ENCODE measurements at places on chromosomes 11 and 22. TPM values are rescaled to one million over a fixed set of nuclear protein-coding genes. Genes with fewer than 3 reads are reported as not detected.

Gene APOA1
- not detected for total RNA-seq

Gene SYNGR1
- 14.9 TPM for total RNA-seq

Gene MRGPRG
- not detected for total RNA-seq

Gene DNAJB13
- not detected for total RNA-seq

GRCh38 chr11:58564231-58564630 is 11.4 kb downstream of the LPXN start:
- DNase-seq, result no peak

- peak; percentile 60 for DNase-seq
Observed at GRCh38 chr11:44589301-44589700, 23.8 kb downstream of the CD82 start.

GRCh38 chr22:35368386-35368785 is 12.5 kb upstream of the HMOX1 start:
- DNase-seq, result no peak

DNA sequence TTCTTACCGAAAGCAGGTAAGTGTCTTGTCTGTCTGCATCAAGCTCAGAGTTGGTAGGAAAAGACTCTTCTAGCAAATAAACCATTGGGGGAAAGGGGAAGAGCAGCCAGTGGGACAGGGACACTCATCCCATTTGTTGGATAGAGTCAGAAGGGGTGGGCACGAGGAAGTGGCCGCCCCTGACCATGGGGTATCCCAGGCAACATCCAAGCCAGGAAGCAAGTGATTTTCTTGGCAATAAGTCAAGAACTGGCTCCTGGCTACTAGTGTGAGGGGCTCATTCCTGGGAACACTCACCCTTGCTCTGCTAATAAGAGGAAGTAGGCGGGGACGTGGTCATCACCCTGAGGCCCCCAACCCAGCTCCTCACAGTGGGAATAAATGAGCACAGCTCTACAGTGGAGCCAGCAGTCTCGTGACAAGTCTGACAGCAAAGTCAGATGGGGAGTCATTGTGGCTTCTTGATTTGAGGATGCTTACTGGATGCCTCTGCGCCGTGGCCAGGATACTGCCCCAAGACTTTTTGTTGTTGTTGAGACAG is 6.7 kb downstream of the SLC25A18 start:
- peak; percentile 65 for DNase-seq

DNA sequence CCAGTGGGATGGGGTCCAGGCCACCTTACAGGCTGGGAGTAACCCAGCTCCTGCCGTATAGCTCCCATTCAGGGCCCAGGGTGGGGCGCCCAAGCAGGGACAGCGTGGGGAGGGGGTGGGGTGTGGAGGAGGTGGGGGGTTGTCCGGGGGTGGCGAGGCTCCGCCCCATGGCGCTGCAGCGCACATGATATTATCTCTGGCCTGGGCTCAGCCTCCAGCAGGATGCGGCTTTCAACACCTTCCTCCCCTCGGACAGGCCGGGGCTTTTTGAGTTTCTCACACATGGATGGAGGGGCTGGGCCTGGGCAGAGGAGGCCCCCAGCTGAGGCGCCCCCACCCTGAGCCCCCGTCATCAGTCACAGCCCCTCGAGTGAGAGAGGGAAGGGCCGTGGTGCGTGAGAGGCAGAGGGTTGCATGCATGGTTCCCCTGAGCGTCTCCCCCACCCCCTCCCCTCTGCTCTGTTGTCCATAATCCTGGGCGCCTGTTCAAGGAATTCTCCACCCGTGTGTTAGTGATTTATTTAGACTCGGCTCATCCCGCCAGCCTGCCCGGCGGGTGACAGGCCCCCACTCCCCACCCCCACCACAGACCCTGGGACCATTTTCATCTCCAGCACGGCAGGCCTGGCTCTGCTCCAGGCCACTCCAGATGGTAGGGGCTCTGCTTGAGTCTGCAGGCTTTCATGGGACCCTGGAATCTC is 44.9 kb downstream of the WNT11 start:
- no peak for DNase-seq

DNA sequence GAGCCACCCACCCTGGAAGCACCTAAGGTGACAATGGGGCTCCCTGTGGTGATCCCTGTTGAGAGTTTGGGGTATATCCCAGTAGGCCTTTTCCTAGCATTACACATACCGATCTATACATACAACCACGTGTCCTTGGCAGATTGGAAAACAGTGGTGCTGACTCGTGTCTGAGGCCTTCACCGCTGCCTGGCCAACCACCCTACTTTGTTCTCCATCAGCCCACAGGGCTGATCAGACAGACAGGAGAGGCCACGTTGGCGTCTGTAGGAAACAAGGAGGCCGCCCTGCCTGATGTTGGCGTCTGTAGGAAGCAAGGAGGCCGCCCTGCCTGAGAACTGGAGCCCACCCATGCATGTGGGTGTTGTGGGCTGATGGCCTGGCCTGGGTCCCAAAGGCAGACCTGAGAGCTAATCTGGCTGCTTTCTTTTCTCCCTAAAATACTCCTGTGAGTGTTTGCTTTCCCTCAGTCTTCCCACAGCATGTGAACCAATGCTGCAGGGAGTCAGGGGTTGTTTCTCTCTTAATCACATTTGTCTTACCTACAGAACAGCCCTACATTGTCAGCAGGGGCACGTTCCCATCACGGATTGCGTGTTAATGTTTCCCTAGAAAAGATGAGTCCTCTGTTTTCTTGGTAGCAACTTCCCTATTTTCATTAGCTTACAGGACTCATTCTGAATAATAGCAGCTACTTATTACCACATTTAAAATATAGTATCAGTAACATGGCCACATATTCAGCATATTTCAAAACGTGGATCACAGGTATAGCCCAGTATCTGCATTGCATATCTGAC is 57.2 kb downstream of the SBF1 start:
- no peak for DNase-seq

GRCh38 chr11:116500026-116500946 is 272.5 kb downstream of the BUD13 start:
- no peak for DNase-seq

DNA sequence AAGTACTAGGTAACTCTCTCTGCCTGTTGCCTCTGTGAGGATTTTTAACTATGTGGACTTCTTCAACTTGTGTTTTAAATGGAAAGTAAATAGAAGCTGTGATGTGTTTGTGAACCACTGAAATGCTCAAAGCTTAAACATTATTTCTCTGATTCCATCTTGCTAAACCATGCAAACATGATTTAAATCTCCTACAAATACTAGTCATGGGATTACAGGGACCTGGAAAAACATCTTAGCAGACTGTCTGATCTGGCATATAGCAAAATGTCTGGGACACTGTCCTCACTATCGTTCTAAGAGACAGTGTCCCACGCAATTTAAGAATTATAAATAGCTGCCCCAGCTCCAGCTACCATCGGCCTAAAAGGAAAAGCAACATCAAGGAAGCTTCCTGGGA is 914.5 kb upstream of the FAT3 start:
- no peak for DNase-seq

DNA sequence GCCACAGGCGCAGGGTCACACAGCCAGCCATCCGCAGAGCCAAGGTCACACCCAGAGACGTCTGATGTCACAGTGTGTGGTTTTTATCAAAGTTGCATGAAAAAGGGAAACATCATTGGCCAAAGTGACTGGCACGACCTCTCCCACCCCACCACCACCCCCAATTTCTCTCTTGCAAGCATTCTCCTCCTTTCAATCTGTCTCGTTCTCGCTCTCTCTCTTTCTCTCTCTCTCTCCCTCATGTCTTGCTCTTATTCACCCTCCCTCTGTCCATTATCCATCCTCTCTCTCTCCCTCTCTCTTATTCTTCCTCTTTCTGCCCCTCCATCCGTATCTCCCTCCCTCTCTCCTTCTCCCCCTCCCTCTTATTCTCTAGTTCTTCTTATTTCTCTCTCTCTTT is 40.6 kb downstream of the MN1 start:
- DNase-seq, result no peak
